ENCODE measurements at places on chromosomes 4 and X.

DNA sequence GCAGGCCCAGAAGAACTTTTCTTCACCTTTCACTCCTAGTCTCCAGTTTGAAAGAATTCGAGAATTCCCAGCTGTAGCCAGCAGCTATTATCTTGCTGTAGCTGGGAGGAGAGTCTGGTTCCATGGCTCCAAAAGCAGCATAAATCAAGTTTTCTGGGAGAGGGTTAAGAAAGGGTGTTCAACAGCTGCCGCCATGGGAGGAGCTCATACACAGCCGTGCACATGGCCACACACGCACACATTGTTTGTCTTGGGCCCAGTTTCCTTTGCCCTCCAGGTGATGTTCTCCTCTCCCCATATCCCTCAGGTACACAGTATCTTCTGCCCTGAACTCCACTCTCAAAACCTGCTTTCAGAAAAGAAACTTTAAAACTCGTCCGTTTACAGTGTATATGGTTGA is 4.1 kb upstream of the GPC3 start:
- DNase-seq = no peak

- no peak for DNase-seq
Measured at GRCh38 chr4:7342223-7343080, 92.3 kb downstream of the PSAPL1 start.

GRCh38 chr4:74823194-74823593 is 28.9 kb upstream of the BTC start:
- DNase-seq = no peak

GRCh38 chr4:57151481-57151880 is 41.3 kb upstream of the IGFBP7 start:
- DNase-seq = no peak

DNA sequence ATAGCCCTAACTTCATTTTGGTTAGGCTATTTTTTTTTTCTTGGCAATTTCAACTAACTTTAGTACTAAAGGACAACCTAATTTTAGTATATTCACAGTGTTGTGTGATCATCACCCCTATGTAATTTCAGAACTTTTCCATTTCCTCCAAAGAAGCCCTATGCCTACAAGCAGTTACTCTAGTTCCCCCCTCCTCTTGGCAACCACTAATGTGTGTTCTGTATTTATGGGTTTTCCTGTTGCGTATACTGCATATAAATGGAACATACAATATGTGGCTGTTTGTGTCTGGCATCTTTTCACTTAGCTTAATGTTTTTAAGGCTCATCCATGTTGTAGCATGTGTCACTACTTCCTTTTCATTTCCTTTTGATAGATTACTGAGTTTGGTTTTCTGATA is 57.6 kb downstream of the N4BP2 start:
- no peak for DNase-seq
